ENCODE measurements at places on chromosomes 11 and 22.

- DNase-seq = no peak
Measured at GRCh38 chr11:91921974-91922373, 302.6 kb upstream of the FAT3 start.

GRCh38 chr11:82356316-82356715 is 377.3 kb downstream of the FAM181B start:
- no peak for DNase-seq

DNA sequence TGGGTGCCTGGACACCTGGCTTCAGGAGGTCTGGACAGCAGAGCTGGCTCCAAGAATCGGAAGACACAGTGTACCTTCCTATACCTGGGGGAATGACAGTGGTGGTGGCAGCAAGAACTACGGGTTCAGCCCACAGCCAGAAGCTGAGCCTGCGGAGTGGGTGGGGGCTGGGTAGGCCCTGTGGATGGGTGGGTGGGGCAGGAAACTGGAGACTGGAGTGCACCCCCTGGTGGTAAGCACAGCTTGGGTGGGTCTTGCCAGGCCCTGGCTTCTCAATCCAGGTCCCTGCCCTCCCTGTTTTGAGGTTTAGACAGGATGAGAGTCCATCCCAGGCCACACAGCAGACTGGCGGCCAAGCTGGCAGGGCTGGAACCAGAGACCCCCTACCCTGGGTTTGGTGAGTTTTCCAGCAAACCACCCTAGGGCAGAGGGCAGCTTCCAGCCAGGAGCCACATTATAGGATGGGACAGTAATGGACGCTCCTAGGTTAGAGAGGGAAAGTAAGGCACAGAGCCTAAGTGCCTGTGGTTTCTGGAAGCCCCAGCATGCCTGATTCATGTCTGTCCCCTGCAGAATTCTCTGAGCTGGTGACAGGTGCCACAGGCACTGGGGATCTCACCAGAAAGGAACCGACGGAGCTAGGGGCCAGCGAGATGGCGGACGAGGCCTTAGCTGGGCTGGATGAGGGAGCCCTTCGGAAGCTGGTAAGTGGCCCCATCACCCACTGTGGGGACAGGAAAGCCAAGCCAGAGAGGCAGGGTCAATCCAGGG is 1.7 kb downstream of the SMTN start:
- no peak for DNase-seq

DNA sequence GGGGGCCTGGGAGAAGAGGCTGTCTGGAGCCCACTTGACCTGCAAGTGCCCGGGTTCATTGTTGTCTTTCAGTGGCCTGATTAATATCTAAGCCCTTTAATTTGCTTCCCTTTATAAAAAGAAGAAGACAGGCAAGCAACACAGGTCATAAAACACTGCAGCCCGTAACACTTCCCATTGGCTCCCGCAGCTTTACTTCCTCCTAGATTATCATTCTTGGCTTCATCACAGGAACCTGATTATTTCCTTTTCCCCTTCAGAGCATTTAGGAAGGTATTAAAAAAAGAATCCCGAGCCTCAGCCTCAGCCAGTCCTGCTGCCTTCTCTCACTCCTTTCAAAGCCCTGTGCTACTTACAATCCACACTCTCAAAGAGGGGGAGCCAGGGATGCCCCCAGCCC is 183.2 kb downstream of the GRIK4 start:
- no peak for DNase-seq

DNA sequence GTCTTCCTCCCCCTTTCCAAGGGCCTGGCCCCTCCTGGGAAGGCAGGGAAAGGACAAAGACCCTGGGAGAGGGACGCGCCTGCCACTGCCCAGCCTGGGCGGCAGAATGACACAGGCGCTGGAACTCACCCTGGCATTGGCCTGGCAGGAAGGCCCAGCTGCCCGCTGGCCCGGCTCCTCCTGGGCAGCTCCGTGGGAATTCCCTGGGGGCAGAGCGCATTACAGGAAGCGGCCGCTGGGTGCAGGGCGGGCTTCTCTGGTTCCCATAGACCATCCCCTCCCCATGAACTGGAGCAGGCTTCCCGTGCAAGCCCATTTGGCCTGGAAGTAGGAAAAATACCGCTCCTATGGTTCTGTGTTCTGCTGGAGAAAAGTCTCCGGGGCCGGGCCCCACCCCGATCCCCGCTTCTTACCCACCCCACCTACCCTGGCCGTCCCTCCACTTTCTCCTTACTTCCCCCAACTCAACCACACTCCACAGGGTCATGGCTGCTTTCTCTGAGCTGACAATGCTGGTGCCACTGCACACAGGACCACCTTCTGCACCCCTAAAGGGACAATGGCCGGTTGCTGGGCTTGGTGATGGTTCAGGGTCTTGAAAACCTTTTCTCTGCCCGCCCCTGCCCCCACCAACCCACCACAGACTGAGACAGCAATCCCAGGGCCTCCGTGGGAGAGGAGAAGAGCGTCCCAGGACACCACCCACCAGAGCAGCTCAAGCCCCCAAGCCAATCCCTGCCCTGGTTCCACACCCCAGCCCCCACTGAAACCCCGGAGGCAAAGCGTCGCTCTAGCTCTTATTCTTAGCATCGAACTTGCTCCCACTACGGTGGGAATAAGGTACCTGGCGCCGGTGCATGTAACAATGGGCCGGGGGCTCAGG is 58.9 kb downstream of the LINC01488 start:
- no peak for DNase-seq

DNA sequence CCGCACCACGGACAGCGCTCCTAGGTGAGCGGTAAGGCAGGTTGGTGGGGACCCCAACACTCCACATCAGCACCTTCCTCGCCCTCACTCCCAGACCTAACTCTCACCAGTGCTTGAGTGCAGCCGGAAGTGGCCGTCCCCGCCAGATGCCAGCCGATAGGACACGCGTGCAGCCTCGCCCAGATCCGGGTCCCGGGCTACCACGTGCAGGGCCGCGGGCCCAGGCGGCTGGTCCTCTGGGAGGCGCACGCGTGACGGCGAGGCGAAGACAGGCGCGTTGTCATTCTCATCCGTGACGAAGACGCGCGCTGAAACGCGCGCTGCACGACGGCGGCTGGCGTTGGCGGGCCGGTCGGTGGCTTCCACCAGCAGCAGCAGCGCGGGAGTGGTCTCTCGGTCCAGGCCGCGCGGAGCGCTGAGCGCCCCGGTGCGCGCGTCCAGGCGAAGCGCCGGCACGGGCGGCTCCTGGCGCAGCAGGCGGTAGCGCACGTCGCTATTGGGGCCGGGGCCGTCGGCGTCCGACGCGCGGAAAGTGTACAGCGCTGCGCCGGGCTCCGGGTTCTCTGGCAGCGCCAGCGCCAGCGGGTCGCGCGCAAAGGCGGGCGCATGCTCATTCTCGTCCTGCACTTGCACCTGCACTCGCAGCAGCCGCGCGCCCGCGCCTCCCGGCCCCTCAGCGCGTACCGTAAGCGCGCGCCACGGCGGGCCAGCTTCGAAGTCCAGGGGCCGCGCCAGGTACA is 10.8 kb upstream of the TPP1 start:
- no peak for DNase-seq

GRCh38 chr22:49642331-49642730 is 185.3 kb downstream of the BRD1 start:
- no peak for DNase-seq

DNA sequence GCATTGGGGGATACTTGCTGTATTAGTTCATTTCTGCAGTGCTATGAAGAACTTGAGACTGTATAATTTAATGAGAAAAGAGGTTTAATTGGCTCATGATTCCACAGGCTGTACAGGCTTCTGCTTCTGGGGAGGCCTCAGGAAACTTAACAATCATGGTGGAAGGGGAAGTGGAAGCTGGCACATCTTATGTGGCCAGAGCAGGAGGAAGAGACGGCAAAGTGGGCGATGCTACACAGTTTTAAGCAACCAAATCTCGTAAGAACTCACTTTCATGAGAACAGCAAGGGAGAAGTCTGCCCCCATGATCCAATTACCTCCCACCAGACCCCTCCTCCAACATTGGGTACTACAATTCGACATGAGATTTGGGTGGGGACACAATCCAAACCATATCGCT is 55.1 kb downstream of the TMPRSS5 start:
- no peak for DNase-seq

DNA sequence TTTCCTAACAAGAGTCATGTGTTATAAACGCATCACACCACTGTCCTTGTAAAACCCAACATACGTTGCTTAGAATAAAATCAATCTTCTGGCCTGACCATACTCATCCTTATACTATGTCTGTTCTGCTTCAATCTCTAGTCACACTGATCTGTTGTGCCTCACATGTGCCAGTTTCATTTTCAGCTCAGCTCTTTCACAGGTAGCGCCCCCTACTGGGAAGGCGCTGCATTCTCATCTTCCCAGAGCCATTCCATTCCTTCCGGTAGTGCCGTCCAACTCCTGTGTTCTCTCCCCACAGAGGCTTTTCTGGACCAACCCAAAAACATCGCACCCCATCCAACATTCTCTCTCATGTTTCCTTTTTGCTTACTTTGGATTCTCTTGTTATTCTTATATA is 22.2 kb downstream of the CASP5 start:
- DNase-seq = no peak

GRCh38 chr11:61718046-61718531 is 34.3 kb upstream of the MYRF start:
- DNase-seq = no peak

- DNase-seq = no peak
Measured at GRCh38 chr11:102306817-102307726, 10.2 kb upstream of the BIRC3 start.

GRCh38 chr11:117723277-117724024 is 73.6 kb downstream of the DSCAML1 start:
- no peak for DNase-seq
